DMS153 (cell line): ENCODE measurements at places on chromosomes 1 and 21.

DNA sequence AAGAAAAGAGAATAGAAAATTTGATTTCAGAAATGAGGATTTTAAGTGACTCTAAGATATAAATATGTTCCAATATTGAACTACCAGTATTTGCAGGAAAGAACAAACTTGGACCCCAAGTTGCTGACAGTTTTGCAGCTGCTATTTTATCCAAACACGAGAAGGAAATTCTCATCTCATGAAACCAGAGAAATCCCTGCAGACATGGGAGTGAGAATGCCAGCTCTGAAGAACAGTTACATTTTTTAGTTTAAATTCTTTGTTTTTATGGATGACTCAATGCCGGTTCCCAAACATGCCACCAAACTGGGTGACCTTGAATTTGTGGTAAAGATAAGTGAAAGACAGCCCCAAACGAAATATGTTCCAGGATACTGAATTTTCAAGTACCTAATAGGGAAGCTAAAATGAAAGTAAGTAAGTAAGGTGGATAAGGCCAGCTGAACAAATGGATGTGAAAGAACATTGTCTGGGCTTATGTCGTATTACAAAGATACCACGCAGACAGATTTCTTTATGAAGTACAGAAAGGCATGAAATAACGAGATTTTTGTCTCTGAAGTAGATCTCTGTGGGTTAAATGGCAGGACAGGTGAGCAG is 19.9 kb downstream of the TLR5 start:
- no peak for DNase-seq

DNA sequence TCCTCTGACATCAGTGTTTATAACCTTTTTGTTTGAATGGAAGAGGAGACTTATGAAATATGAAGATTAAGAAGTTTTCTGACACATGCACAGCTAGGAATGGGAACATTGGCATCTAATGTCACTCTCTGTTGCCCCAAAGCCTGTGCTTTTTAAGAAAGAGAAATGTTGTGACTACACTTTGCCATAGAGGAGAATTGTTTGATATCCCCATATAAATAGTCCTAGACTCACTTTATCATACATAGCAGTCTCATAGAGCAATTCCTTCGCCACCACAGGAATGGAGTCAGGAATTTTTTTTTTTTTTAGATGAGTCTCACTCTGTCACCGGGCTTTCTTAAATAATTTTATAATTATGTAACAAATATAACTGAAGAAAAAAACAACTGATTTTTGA is 1.5 kb downstream of the KRTAP21-3 start:
- DNase-seq = no peak

- no peak for DNase-seq
Measured at GRCh38 chr1:156935505-156936128, 15.2 kb downstream of the LRRC71 start.

- DNase-seq = no peak
Measured at GRCh38 chr1:181718034-181718433, 234.7 kb downstream of the CACNA1E start.

DNA sequence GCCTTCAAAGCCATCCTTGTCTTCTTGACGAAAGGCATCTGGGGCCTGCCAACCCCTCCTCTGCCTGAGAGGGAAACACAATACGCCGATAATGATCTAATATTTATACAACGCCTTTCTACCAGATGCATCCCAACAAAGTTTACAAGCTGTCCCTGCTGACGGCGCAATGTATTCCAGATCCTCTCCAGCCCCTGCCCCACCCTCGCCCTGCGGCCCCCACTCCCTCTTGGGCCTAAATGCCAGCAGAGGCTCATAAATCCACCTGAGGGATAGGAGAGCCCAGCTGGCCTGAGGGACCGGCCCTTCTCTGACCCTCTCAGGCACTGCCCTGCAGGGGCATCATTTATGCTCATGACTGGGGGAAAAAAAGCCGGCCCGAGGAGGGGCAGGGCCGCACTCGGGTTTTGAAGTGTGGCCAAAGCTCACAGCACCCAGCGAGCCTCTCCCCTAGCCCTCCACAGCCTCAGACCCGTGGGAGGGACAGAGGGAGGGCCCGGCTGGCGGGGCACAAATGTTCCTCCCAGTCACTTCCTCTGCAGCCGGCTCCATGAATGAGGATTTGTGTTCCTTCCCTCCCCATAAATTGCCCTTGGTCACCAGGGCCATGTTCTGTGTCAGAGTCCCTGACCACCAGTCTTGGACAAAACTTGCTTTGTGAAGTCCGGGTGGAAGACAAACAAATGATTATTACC is 140.3 kb downstream of the FOXD2 start:
- peak; percentile 40 for DNase-seq

- DNase-seq = no peak
Measured at GRCh38 chr1:7578206-7578605, 192.9 kb upstream of the VAMP3 start.

DNA sequence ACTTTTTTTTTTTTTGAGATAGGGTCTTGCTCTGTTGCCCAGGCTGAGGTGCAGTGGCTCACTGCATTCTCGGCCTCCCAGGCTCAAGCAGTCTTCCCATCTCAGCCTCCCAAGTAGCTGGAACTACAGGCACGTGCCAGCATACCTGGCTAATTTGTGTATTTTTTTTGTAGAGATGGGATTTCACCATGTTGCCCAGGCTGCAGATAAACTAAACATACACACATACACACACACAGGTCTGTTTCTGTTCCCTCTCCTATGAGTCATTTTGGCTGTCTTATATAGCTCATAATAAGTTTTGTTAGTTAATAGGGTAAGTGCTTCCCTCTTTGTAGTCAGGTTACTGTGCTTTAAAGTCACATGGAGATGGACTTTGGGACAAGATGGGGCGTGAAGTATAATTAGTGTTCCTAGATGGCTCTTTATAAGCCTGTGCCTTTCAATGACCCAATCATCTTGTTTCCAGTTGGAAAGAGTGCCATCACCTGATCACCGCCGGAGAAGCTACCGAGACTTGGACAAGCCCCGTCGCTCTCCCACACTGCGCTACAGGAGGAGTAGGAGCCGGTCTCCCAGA is 9.1 kb downstream of the PRPF38A start:
- DNase-seq = no peak

DNA sequence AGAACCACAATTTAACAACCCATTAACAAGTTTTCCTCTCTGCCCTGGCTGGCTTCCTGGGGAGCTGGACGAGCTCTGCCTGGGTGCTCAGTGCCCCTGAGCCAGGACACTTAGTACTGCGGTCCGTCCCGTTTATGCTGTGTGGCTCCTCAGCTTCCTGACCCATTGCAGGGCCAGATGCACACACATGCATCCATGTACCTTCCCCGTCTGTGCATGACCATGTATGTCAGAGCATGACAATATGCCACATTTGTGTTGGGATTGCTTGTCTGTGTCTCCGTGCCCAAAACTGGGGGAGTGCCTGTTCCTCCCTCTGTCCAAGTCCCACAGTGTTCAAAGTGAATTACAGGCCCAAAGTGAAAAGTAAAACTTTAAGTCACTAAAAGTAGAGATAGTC is 9.7 kb upstream of the TFF3 start:
- no peak for DNase-seq

DNA sequence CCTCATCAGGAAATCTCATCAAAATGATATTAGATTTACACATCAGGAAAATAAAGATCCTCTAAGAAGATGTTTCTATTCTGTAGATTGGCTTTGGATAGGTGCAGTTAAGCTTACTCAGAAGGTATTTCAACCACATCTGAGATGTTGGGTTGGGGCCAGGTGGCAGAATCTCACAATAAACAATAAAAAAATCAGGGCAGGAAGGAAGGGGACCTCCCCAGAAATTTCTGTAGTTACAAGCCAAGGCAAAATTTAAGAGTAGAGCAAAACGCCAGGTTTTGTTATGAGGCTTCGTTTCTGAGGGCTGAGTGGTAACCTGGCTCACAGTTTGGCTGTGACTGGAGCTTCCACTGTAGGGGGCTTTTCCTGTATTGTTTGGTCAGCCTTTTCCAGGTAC is 84.8 kb downstream of the HUNK start:
- no peak for DNase-seq

DNA sequence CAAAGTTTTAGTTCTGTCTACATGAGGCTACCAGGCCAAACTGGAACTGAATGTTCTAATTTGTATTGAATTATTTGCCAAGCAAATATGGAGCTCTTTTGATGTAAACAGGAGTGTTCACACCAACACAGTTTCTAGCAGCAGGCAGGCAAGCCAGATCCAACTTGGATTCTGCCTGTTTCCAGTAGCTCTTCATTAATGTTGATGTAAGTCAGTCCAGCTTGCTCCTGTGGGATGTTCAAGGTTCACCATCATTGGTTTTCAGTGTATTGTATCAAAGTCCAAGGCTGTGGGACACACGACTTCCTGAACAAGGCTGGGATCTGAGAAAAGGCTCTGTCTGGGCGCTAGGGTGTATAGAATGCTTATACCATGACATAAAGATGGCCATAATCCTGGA is 68.1 kb downstream of the PAPPA2 start:
- no peak for DNase-seq

GRCh38 chr1:112011202-112011601 is 21.7 kb upstream of the KCND3 start:
- DNase-seq = no peak

DNA sequence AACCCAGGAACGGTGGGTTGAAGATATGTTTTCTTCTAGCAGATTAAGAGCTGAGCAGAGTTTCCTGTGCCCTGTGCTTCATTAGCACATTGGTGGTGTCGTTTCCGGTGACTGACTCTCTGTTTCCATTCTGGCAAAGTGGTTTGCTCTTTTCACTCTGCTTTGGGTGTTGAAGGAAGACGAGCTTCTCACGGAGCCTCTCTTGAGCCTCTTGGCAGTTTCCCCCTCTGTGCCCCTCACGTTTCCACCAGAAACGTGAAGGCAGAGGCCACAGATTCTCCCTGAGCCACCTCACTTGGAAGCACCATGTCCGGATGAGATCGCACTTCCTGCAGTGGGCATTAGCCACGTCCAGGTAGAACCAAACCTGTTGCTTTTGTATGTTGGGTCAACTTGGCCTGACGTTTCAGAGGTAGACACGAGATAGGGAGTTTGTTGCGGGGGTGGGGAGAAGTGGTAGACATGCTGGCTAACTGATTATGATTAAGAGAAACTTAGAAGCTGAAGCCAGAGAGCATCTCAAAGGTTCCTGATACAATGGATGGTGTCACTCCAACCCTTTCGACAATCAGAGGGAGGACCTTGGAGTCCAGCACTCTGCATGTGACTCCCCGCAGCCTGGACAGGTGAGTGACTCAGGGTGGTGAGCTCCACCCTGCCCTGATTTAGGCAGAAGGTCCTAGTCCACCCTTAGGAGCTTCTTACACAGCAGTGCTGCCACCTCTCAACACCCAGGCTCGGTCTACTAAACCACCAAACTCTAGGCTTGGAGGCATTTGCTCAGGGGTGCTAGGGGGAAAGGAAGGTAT is at the start of gene LAX1:
Gene LAX1, plus strand, starts transcription at position 155 of the 809 bp plus-strand sequence. Its CDS starts 383 bp downstream, at position 538.
- no peak for DNase-seq

- DNase-seq = no peak
Measured at GRCh38 chr21:46532080-46532479, 72.8 kb downstream of the S100B start.

GRCh38 chr1:204359474-204360255 is at the start of gene PLEKHA6:
PLEKHA6 (minus strand) TSS chr1:204359929; CDS start chr1:204273727, 86,202 bp downstream.
- DNase-seq = peak; percentile 80

GRCh38 chr1:12462586-12462985 is 155.4 kb downstream of the DHRS3 start:
- no peak for DNase-seq

DNA sequence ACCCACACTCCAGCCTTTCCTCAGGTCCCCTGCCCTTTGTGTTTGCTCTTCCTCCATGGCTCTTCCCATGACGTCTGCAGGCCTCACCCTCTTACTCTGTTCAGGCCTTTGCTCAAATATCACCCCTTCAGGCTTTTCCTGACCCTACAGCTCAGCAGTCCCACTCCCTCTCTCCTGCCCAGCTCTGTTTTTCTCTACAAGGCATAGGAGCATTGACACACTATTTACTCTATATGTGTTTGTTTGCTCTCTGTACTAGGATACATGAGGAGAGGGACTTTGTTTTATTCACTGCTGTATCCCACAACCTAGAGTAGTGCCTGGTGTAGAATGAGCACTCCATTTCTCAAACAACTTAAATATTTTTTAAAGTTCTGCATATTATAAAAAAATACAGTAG is 107.4 kb upstream of the COA6 start:
- peak; percentile 38 for DNase-seq

DNA sequence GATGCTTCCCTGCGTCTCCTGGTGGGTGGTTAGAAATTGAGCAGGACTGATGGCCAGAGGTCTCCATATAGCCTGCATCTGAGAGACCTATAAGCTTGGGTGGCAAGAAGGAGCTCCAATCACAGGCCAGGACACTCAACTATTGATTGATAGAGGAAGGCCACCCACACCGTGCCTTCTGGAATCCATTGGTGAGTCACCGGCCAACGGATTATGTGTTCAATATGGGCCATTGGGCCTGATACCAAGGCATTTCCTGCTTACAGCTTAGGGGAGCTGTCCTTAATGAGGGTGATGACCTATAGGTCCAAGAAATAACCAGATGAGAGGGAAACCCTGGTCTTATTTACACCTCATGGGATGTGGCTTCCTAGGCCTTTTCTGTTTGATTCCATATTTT is 115.1 kb downstream of the PLPP3 start:
- DNase-seq = no peak

GRCh38 chr1:70688580-70688979 is 277.5 kb downstream of the CTH start:
- no peak for DNase-seq

- no peak for DNase-seq
Measured at GRCh38 chr1:118698911-118699310, 289.2 kb downstream of the TBX15 start.

GRCh38 chr1:174497478-174497877 is 49.7 kb downstream of the GPR52 start:
- DNase-seq = no peak

DNA sequence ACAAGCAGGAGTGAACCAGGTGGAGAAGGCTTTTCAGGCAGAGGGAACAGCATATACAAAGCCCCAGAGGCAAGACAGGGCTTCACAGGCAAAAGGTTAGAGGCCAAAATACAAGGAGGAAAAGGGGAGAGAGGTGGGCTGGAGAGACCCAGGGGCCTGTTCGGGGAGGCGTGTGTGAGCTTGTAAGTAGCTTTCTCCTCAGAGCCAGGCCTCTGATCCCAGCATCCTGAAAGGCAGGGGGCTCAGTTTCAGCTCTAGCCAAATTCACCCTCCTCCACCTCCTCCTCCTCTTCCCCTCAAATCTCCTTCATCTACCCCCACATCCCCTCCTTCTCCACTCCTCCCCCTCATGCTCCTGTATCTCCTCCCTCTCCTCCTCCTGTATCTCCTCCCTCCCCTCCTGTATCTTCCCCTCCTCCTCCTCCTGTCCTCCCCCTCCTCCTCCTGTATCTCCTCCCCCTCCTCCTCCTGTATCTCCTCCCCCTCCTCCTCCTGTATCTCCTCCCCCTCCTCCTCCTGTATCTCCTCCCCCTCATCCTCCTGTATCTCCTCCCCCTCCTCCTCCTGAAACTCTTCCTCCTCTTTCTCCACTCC is 148.6 kb downstream of the ST6GALNAC5 start:
- DNase-seq = no peak

- no peak for DNase-seq
Measured at GRCh38 chr1:20811916-20812315, 24.8 kb upstream of the HP1BP3 start.

DNA sequence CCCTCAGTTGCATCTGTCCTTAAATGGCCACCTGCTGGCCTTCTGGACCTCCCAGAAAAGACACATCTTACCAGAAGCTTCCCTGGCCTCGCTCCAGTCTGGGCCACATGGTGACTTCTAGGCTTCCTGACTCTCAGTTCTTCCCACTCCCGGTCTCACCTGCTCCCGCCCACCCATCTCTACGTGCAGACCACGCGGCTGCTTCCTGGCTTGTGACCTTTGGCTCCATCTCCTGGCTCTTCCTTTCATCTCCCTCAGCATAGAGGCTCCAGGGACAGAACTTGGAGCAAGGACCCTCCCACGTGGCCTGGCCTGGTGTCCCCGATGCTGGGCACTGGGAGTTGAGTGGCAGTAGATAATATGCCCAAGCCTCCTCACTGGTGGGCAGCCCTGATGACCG is 124.9 kb upstream of the IRF2BP2 start:
- no peak for DNase-seq
